ENCODE measurements at places on chromosomes 3 and 15. TPM values are rescaled to one million over a fixed set of nuclear protein-coding genes. Genes with fewer than 3 reads are reported as not detected.

CCDC39 gene
- total RNA-seq, result 0.58 TPM

KNG1 gene
- total RNA-seq, result not detected

PARP3 gene
- total RNA-seq, result 18.0 TPM

SH2D7 gene
- not detected for total RNA-seq

MYZAP gene
- 3.7 TPM for total RNA-seq

TPRG1 gene
- 12.7 TPM for total RNA-seq

AMOTL2 gene
- total RNA-seq, result 158 TPM

TMCO5A gene
- not detected for total RNA-seq

HTR3E gene
- total RNA-seq, result not detected

IL5RA gene
- total RNA-seq, result 0.49 TPM

MEIS2 gene
- total RNA-seq, result 22.0 TPM

C2CD4B gene
- total RNA-seq, result 5.9 TPM

P2RY12 gene
- total RNA-seq, result 27.1 TPM

RAD18 gene
- total RNA-seq, result 11.4 TPM

CTXN2 gene
- total RNA-seq, result not detected

TMC3 gene
- 0.13 TPM for total RNA-seq

SLC51B gene
- total RNA-seq, result 0.53 TPM

KIF15 gene
- total RNA-seq, result 0.53 TPM

GUCA1C gene
- not detected for total RNA-seq

DNAH12 gene
- total RNA-seq, result 0.80 TPM

PHLDB2 gene
- 150 TPM for total RNA-seq

TIMP4 gene
- total RNA-seq, result 13.2 TPM

TJP1 gene
- 465 TPM for total RNA-seq

LRTM1 gene
- total RNA-seq, result not detected

NME9 gene
- total RNA-seq, result 1.3 TPM

POLR2M gene
- total RNA-seq, result 78.3 TPM

IL17RD gene
- 14.8 TPM for total RNA-seq

CSK gene
- total RNA-seq, result 43.7 TPM

RBP2 gene
- total RNA-seq, result not detected

ARL14 gene
- total RNA-seq, result not detected

DUOXA1 gene
- 5.9 TPM for total RNA-seq

ISL2 gene
- total RNA-seq, result 0.31 TPM

P2RY1 gene
- 8.6 TPM for total RNA-seq

MYL3 gene
- total RNA-seq, result 3.3 TPM

ADGRG7 gene
- total RNA-seq, result not detected

SUSD5 gene
- 1.6 TPM for total RNA-seq
